HCT116 (cell line): ENCODE measurements at places on chromosomes 5 and 9.

GRCh38 chr5:54610197-54610944 is 92.8 kb downstream of the SNX18 start:
- DNase-seq, result no peak

DNA sequence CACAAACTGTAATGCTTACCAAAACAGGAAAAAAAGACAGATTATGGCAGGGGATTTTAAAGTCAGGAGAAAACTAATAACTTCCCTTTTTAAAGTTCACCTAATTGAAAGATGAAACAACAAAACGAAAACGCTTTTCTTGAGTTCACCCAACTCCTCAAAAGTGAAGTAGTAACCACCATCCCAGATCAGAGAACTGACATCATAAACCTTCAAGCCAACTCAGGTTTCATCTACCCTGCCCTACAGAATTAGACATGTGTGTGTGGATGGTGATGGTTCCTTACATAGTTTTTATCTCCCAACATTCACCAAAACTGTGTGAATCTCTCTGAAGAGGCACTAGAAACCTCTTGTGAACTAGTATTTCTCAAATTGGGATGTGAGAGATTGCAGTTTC is 195.2 kb upstream of the PTGER4 start:
- DNase-seq, result no peak

GRCh38 chr5:152142840-152143469 is 218.3 kb upstream of the GLRA1 start:
- DNase-seq, result peak; percentile 33

GRCh38 chr5:33475706-33476105 is 34.9 kb downstream of the TARS1 start:
- DNase-seq, result no peak

DNA sequence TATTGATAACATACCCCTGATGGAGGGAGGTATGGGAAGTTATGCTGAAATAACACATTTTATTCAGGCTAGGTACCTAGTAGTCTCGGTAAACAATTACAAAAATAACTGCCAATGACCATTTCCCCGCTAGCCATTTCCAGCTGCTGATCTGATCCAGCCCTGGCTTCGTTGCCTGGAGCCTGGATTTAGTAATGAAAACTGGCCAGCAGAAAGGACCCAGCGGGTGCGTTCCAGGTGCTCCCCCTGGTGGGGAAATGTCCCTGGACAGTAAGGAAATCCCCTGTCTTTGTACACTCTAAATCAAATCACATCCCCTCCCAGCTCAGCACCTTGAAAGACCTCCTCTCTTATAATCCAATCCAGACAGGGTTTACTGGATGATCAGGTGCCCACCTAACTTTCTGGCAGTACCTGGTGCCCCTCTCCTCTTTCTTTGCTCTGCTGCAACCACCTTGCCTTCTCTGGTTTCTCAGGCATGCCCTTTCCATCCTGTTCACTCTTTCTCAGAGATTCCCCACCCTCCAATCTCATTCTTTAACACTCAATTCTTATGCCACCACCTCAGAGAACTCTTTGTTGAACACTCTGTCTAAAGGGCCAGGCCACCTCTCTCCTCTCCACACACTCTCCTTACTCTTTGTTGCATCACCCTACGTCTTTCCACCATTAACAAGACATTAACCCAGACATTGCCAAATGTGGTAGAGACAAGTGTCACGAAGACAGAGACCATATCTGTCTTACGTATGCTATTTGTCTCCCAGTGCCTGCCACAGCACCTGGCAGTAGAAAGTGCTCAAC is 50.1 kb upstream of the SMAD5 start:
- DNase-seq, result peak; percentile 57

DNA sequence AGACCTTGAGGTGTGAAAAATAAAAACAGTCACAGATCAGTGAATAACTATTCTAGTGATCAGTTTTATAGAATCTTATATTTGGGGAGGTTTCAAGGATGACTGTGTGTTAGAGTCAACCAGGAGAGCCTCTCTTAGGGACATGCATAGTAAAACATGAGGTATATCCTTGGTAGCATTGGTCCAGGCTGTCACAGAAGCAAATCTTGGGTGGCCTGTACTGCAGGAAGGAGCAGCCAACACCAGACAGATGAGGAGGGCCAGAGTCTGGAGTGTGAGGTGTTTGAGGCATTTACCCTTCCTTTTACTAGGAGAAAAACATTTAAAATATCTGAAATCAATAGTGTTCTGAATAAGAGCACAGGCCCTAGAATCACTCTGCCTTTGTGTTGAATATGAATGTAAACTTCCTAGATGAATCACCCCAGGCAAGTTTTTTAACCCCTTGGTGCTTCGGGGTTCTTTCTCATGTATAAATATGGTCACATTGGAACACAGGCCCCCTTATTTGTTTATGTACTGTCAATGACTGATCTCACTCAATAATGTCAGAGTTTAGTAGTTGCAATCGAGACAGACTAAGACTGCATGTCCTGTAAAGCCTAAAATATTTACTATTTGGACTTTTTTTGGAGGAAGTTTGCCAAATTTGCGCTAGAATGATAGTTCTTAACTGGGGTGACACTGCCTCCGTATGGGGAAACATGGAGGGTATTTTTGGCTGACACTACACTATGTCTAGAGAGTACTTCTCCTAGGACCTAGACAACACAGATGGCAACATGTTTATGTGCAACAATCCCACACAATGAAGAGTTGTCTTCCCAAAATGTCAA is 416.5 kb upstream of the POU5F2 start:
- DNase-seq, result no peak

DNA sequence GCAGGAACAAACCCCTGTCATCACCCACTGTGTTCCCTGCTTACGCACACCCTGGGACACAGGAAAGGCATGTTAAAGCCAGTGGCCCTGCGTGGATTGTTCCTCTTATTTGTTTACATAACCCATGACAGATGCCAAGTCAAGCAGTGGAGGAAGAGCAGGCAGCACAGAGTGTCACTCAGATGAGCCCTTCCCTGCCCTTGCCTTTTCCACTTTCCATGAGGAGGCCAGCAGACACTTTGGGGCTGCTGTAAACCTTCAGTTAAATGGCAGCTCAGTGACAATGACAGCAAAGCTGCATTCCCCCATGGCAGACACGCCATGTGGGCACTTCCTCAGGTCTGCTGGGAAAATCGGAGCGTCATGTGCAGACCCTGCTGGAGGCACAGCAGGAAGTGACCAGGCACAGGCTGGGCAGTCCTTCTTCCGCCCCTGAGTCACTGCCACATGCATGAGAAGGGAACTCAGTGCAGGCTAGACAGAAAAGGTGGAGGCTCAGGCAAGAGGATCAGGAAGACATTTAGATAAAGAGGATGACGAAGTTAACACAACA is 216.8 kb upstream of the PIK3R1 start:
- DNase-seq, result peak; percentile 64

DNA sequence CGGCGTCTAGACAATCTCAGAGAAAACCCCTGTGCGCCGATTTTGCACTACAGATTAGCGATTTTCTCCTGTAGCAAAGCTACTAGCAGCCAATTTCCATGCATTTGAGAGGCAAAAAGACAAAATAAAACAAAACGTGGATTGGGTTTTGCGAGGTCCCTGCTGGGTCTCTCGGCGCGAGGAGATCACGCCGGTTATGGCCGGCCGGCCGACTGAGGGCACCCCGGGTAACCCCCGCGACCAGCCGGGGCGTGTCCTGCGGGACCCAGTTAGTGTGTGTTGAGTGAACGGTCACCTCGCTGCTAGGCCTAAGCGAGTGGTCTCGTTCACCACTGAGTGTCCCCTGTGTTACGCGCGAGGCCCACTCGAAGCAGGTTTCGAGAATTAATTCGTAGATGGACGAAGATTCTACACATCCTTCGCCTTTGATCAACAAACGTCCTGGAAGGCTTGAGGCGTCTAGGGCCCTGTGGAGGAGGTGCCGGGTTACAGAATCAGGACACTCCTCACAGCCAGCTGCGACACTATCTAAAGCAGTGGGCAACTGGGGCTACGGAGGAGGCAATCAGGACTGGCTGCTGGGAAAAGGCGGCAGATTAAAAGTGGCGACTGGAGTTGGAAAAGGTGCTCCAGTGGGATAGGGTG is 764 bp upstream of the VDAC1 start:
- no peak for DNase-seq

- no peak for DNase-seq
Measured at GRCh38 chr9:134289241-134289875, 36.9 kb upstream of the RXRA start.
